ENCODE measurements at places on chromosomes 12 and 14.

DNA sequence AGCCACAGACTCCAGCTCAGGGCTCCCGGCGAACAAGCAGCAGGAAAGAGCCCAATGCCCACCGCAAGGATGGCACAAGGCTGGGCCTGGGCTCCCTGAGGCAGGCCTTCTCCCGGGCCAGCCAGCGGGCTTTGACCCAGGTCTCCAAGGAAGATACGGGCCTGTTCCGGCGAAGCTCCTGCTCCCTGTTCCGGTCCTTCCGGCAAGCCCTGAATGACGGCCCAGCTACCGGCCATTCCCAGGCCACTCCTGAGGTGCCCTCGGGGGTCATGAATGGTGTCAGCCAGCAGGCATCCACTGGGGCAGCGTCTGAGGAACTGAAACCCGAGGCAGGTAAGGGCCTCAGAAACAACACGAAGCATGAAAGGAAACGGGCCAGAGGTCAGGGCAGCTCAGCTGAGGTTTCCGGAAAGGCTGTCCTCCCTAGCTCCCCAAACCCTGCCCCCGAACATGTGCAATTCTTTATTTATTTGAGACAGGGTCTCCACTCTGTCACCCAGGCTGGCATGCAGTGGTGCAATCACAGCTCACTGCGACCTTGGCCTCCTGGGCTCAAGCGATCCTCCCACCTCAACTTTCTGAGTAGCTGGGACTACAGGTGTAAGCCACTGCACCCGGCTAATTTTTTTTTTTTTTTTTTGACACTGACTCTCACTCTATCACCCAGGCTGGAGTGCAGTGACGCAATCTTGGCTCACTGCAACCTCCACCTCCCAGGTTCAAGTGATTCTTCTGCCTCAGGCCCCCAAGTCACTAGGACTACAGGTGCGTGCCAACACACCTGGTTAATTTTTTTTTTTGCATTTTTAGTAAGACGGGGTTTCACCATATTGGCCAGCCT is 6.0 kb downstream of the EXOC3L4 start:
- DNase-seq, result no peak

- no peak for DNase-seq
Measured at GRCh38 chr12:87687362-87687761, 341.8 kb downstream of the C12orf50 start.

DNA sequence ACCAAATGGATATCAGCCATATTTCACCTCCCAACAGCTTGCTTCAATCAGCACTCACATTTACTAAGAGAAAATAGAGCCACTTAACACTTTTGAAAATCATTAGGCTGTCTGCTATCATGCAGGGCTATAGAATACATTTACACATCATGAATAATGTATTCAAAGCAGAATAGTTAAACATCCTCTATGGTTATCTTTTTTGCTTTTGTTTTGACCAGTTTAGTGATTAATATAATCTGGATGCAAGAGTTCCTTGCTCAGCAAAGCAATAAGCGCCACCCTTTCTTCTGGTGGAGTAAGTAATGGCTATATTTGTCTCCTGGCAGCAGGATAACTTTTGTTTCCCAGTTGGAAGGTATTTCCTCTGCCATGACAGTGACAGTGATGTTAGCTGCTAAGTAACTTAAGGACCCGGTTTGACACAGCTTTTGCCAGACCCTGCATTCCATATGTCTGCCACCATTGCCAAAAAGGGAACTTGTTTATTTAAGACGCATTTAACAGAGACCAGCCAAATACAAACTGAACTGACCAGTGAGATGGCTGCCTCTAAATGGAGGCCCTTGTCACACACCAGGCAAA is 70.3 kb upstream of the NR2C1 start:
- no peak for DNase-seq

GRCh38 chr12:52848661-52849255 is at the start of gene KRT78:
TSS of gene KRT78 (minus strand) at chr12:52848994. CDS start at chr12:52848930, 64 bp downstream.
- DNase-seq, result no peak

DNA sequence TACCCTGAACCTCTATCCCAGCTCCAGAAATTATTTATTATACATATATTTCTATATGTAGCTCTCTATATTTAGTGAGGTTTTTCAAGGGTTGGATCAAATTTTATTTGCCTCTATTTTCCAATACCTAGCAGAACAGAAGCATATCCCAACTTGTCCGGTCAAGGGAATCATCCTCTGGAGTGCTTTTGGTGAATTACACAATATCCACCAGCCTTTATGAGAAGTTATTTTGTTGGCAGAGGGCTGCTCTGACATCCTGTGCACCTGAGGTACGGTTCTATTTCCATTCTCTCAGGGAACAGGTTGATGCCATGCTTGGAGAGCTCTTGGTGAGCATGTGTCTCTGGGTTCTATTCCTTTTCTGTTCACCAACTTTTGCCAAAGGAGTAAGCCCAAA is 1056.4 kb downstream of the GALC start:
- no peak for DNase-seq

- no peak for DNase-seq
Measured at GRCh38 chr12:90366286-90366685, 588.7 kb downstream of the CCER1 start.

DNA sequence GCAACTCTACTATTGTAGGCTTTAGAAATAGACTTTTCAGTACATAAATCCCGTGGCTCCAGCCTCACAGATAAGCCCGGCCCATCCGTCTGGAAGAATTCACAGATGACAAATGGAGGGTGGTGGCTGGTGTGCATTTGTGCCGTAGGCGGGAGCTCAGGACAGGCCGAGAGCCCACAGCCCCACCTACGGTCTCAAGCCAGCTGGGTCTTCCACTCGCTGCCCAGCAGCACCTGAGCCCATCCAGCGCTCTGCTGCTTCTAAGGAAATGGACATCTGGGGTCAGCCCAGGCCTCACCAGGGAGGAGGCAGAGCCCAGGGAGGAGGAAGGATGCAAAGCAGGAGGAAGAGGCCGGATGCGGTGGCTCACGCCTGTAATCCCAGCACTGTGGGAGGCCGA is 72.8 kb downstream of the KIF26A start:
- DNase-seq, result no peak

DNA sequence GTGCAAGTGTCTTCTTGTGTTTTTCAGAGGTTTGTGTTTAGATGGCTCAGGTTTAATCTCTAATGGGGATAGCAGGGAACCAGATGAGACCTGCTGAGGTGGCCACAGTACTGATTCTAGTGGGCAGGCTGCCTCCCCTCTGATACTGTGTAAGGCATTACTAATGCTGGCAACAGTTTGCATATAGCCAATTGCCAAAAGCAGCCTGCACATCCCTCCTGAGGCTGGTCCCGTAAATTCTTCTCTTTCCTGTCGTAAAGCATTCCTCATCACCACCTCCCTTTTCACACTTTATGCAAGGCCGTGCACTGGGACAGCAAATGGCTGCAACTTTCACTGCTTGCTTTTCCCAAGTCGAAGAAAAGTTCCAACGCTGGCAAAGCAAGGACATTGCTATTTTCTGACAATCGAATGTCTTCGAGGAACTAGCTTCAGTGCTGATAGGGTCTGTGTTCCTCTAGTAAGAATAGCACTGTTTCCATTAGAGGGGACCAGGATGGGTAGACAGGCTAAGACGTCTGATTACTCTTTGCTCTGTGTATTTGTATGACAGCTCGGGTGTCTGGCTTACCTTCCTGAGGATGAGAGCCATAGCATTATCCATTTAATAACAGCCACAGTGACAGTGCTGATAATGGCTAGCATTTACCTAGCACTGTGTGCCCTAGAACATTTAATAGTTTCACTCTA is 178.2 kb upstream of the HIF1A start:
- no peak for DNase-seq

DNA sequence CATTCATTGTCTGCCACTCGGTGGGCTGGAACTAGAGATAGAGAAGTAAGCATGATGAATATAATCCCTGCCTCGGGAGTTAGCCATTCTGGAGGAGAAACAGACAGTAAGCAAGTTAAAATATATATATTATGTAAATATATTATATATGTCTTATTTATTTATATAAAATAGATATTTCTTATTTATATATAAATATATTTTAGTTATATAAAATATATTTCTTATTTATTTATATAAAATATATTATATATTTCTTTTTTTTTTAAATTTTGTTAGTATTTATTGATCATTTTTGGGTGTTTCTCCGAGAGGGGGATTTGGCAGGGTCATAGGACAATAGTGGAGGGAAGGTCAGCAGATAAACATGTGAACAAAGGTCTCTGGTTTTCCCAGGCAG is 78.1 kb upstream of the TBX5 start:
- DNase-seq, result no peak
